ENCODE measurements at places on chromosomes 1 and 21.

DNA sequence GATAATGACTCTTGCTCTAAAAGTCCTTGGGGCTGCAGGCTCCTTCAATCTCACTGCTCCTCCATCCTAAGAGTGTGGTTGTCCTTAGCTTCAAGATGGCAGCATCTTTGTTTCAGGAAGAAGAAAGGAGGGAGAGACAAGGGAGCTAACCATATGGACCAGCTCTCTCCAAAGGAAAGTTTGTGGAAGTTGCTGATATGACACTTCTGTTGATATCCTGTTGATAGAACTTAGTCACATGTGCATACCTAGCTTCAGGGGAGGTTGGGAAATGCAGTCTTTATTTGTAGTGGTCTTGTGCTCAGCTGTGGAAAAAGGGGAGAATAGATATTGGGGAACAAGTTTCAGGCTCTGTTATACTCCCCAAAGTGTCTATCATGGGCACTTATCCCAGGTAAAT is 186.9 kb downstream of the GIPC2 start:
- DNase-seq, result no peak

GRCh38 chr1:32817815-32818786 is 648 bp downstream of the S100PBP start:
- DNase-seq, result peak; percentile 86

DNA sequence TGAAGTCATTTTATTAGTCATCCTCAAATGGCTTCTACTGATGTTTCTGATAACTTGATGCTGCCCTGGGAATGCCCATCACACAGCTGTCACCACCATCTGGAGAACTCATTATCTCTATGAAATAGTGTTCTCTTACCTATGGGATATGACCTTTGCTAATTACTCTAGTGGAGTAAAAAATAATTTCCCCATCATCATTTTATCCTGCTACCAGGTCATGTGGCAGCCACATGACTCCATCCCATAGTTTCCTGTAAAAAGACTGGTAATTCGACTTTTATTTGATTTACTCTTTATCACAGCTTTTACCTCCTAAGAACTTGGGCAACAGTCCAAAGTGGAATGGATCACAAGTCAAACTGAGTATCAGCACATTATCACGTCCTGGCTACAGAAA is 76.1 kb upstream of the USP25 start:
- no peak for DNase-seq

DNA sequence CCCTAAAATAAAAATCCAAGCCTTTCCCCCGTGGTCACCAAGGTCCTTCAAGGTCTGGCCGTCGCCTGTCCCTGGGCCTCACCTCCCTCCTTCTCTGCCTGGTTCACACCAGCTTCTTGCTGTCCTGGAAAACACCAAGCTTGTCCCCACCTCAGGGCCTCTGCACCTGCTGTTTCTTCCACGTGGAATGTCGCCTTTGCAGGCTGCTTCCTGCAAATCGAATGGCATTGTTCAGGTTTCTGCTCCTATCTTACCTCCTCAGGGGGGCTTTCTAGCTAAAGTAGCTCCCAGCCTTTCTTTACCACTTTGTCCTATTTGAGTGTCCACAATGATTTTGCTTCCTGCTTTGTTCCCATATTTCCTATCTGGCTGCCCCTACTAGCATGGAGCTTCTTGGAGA is 3.3 kb upstream of the CASZ1 start:
- DNase-seq, result no peak

DNA sequence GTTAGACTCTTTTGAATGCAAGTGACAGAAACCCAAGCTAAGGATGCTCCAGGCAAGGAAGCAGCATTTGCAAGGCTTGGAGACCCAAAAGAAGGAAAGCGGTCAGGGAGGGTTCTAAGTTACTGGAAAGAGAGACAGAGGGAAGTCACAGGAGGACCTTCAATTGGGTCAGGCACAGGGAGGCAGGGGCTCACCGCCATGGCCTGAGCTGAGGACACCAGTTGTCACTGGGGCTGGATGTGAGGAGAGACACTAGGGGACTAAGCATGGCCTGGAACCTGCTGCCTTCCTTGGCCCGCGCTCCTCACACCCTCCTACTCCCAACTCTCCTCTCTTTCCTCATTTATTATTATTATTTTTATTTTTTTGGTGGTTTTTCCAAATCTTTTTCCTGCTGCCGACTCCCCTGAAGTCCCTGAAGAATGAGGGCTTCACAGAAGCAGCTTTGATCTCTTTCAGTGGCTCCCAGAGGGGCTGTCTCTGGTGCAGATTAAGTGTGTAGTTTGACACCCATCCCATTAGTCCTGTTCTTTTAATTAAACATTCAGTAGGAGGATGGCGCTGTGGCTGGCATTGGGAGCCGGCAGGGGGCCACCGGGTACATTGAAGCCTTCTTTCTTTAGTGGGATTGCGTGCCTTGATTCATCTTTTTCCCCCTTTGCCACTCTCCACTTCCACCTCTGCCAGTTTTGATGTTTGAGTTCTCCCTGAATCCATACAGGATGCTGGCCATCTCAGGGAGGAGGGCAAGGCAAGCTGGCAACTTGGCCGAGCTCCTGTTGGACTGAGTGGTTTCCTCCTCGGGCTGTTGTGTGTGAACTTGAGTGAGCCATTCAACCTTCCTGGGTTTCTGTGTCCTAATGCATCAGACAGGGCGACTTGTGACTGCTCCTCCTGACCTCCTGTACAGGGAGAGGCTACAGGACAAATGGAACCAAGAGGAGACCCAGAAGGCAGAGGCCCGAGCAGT is 59.3 kb downstream of the MDM4 start:
- DNase-seq, result no peak

DNA sequence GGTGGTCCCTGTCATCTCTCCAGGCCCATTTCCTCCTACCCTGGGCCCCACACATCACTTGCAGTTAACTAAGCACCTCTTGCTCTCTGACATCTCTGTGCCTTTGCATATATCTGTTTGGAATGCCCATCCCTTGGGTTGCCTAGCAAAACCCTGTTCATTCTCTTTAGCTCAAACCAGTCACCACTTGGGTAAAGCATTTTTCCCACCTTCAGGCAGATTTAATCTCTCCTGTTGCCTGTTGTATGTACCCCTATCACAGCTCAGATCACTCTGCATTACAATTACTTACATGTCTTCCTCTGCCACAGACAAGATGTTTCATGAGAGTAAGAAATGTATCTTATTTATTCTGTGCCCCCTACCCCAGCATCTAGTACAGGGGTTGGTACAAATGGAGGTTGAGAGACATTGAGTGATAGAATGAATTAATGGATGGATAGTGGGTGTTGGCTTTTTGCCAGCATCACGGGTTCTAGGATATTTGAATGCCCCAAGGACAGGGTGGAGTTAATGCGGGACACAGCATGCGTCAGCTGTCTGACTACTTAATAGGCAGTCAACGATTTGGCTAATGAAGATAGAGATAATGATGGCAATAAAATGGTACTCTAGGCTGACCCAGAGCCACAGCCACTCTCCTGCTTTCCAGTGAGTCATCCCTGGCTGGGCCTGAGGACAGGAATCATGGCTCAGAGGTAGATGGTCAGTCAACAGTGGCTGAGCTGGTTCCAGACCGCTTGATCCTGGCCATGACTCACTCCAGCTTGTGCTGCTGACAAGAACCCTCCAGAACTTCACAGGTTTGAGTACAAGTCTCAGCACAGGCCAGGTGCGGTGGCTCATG is 6.5 kb downstream of the NR0B2 start:
- DNase-seq, result no peak

- DNase-seq, result no peak
Measured at GRCh38 chr21:36902793-36903192, 63.7 kb downstream of the HLCS start.

- DNase-seq, result no peak
Measured at GRCh38 chr1:9687874-9688582, 36.5 kb downstream of the PIK3CD start.

GRCh38 chr1:84571150-84571535 is 3.1 kb downstream of the CTBS start:
- no peak for DNase-seq

DNA sequence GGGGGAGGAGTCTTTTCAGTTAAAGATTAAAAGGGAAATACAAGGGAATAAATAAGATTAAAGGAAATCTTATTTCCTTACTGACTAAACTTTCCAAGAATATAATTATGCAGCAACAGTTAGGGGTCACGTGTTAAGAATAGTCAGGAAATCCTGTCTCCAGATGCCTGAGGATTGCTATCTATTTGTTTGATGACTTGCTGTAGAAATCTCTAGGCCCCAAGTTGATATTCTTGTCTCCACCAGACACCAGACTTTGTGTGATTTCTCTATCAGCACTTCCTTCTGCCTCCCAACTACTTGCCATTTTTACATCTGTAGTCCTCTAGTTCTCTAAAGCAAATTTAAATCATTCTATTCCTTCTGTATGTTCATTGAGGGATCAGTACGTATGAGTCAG is 77.5 kb downstream of the RPAP2 start:
- no peak for DNase-seq

DNA sequence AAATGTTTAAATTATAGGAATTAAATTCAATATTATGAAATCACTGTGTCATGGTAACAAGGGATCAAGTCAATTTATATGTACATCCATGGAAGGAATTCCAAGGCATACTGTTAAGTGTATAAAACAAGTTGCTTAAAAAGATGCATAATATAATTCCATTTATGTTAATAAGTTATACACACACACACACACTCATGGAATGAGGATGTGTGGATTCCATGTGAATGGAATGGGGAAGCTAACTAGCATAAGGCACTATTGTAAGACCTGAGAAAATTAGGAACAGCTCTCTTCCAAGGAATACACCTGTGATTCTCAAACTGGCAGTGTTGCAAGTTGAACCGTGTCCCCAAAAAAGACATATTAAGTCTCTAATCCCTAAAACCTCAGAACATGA is 17.6 kb upstream of the TRAF3IP3 start:
- DNase-seq, result no peak

DNA sequence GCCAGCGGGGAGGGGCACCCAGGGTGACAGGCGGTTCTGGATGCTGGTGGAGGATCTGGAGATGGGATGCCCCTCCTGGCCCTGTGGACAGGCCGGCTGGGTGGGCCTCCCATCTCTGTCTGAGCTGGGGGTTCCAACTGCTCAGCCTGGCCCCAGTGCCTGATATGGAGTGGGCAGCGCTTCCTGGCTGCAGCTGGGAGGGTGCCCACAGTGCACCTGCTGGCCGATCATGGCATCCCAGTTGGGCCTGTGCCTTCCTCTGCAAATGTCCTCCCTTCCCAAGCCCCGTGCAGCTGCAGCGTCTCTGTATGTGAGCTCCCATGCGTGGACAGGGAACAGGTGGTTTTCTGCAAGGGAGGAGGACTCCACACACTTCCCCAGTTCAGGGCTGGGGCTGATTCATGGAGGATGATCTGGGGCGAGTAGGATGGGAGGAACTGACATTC is 2.1 kb downstream of the PFKL start:
- no peak for DNase-seq
